ENCODE measurements at places on chromosomes 5 and 9.

GRCh38 chr5:151810449-151810848, 38.7 kb downstream of the G3BP1 start:
- no peak for DNase-seq

DNA sequence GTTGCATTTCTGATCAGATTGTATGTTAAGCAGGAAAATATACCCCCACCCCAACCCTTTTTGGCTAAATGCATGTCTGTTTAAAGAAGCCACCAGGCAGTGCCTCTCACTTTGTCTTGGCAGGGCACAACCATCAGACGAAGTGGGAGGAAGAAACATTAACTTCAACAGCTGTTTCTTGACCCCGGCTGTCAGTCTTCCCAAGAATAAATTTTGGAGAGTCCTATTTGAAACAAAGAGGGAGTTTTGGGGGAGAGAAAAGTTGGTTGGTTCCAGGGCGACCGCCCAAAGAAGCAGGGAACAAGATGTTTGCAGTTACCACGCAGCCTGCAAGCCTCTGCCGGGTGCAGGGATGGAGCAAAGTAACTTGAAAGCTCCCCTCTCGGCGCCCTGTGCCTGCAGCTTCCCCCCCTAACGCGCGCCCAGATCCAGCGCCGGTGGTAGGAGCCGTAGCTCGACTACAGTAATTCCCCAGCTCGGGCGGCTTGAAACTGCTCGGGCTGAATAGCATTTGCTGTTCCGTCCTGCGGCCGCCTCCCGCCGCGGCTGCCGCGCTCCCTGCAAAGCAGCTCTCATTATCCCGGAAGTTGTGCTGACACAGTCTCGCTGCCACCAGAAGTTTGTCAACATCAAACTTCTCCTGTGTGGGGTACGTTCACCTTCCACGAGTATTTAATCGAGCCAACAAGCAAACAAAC, 100.7 kb upstream of the SSBP2 start:
- DNase-seq: peak; percentile 90

- DNase-seq: no peak
Measured at GRCh38 chr5:113203916-113204315, 227.3 kb downstream of the DCP2 start.

DNA sequence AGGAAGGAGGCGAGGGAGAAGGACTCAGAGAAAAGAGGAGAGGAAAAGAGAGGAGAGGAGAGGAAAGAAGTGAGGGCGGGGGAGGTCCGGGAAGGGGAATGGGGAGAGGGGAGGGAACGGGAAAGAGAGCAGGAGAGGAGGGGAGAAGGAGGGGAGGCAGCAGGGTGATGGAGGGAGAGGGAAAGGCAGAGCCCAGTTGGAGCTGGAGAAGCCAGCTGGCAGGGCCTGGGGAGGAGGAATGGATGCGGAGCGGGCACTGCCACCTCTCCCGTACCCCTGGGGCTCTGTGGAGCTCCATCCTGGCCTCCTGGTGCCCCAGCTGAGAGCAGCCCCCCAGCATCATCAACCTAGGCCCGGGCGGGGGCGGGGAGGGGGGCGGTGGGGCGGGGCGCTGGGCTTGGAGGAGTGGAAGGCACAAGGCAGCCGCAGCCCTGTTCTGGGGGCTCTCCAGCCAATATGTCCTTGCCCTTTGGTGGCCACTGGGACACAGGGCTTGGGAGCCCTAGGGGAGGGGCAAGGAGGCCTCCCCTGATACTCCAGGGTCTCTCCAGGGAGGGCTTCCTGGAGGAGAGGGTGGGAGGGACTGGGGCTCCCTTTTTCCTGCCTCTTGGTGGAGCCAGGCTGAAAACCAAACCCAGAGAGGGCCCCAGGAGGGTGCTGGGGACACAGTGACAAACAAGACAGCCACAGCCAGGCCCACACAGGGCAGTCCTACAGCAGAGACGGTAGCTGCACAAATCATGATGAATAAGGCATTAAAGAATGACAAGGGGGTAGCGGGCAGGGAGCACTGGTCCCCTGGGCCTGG, 123.7 kb downstream of the C9orf50 start:
- no peak for DNase-seq

DNA sequence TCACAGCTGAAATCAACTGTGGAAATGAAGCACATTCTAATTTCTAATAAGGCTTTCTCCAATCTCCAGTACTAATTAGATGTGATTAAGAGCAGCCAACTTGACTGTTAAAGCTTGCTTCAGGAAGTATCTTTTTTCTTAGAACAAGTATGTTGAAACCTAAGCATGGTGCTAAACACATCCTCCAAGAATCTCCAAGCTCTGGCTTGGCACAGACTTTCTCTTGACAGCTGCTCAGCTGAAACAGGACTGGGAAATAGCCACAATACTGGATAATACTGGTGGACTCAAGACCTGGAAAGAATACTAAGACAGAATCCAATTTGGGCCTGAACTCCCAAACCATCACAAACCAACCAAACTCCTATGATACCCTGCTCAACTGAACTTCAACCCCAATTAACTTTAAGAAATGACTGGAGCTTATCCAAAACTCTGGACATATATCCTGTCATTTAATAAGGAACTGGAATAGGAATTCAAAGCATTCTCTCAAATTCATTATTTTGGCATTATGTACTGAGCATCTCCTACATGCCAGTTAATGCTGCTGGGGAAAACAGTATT, 16.2 kb downstream of the PRKAA1 start:
- DNase-seq: peak; percentile 52

GRCh38 chr9:10168241-10168640, 444.6 kb downstream of the PTPRD start:
- DNase-seq: no peak

DNA sequence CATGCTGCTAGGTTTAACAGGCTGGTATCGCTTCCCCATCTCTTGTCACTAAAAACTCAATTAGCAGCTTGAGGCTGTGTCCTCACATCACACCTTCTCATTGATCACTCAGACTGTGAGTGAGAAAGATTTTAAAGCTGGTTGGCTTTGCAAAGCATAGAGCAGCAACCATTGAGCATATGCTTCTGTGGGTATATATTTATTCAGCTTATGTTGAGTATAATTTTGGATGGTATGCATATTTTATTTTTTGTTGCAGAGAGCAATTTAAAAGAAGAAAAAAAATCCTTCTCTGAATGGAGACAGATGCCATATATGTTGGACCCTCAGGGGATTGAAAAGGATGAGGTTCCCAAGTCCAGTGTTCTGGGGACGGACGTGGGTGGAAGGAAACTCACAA, 162.6 kb downstream of the TRIM32 start:
- DNase-seq: no peak

GRCh38 chr5:43371821-43372220, 40.4 kb downstream of the CCL28 start:
- no peak for DNase-seq

- no peak for DNase-seq
Measured at GRCh38 chr9:93826209-93826608, 128.9 kb downstream of the BARX1 start.

- no peak for DNase-seq
Measured at GRCh38 chr9:127153501-127153900, 31.1 kb upstream of the ANGPTL2 start.

DNA sequence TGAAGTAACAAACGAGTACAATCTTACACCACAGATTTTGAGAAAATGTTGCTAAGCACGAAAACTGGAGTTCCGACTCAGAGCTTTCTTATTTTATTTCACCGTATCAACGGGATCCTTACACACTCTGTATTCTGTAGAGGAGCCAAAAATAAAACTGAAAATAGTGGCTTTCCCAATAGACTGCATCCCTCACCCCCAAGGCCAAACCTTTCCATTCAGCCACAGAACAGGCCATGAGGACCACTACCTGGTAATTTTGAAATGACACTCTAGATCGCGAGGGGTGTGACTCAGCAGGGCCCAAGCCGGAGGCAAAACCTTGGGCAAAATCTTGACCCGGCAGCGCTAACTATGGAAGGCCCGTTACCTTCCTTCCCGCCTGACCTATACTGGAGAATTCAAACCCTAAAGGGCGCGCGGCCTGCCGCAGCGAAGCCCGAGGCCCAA, 432 bp downstream of the HSPA9 start:
- no peak for DNase-seq

GRCh38 chr9:114166614-114167572, 11.6 kb downstream of the COL27A1 start:
- no peak for DNase-seq

- peak; percentile 30 for DNase-seq
Measured at GRCh38 chr9:87713278-87713987, 12.5 kb upstream of the CTSL start.

- no peak for DNase-seq
Measured at GRCh38 chr5:74618106-74618505, 22.4 kb downstream of the ENC1 start.

- no peak for DNase-seq
Measured at GRCh38 chr5:127440831-127441230, 76.6 kb upstream of the PRRC1 start.

DNA sequence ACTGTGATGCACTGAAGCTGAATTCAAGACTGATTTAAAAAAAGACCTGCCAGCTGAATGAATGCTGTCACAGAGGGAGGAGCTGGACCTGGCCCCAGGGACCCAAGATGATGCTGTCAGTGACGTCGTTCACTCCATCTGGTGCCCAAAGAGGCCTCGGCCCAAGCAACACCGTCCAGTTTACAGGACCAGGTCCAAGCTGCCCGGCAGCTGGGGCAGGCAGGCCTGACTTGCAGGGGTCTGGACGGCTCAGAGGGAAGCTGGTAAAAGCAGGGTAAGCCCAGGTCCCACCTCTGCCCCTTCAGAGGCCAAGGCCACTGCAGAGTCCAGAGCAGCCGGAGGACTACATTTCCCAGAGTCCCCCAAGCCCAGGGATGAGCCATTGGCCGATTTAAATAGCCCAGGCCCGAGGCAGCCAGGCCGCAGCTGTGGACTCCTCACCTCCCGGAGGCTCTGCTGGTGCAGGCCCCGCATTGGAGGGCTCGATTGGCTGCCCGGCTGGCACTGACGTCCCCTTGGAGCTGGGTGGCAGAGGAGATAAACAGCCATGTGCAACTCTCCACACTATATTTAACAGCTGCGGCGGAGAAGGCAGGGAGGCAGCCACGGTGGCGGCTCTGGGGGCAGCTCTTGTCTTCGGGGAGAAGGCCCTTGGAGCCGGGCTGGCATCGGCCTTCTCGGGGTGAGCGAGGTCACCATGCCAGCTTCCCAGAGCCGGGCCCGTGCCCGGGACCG, at the start of gene PLPP7:
TSS of gene PLPP7 (plus strand) at position 423 of the 735 bp plus-strand sequence. CDS start at position 698, 275 bp downstream.
- no peak for DNase-seq

DNA sequence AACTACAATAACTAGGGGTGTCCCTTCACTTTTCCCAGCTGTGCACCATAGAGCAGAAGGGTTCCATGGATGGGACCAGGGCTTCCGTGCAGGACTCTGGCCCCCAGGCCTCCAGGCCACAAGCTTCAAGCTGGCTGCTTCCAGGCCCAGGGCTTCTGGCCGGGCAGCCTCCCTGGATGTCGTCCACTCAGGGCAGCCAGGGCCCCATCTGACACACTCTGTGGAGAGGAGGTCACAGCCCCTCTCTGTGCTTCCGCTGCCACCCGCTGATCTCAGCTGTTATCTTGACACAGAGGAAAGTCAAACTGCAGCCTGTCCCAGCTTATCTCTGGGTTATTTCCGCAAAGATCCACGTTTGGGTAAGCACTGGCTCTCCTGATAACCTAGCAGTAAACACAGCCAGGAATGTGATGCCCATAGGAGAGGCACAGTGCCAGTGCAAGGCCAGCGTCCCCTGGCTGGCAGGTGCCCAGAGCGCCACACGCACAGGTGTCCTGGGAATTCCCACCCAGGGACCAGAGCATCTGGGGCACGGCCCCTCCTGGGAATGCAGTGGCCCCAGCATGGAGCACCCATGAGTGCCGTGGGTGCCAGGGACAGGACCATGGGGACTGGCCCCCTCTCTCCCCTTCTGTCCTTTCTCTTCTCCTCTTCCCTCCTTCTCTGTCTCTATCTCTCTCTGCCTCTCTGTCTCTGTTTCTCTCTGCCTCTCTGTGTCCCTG, 15.6 kb upstream of the SLC6A19 start:
- DNase-seq: no peak

DNA sequence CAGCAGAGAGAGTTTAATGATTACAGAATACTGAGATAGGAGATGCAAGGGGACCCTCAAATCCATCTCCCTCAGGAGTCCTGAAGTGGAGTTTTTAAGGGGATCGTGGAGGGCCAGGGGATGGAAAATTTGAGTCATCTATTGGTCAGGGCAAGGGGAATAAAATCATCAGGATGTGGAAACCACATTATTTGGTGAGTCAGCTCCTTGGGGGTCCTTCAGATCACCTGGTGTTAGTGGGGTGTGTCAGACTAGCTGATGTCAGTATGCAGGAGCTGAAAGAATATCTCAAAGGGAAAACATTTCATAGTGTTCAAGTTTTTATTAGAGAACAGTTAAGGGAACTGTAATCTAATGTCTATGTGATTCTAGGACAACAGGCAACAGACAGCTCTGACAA, 183.0 kb upstream of the FTMT start:
- no peak for DNase-seq

DNA sequence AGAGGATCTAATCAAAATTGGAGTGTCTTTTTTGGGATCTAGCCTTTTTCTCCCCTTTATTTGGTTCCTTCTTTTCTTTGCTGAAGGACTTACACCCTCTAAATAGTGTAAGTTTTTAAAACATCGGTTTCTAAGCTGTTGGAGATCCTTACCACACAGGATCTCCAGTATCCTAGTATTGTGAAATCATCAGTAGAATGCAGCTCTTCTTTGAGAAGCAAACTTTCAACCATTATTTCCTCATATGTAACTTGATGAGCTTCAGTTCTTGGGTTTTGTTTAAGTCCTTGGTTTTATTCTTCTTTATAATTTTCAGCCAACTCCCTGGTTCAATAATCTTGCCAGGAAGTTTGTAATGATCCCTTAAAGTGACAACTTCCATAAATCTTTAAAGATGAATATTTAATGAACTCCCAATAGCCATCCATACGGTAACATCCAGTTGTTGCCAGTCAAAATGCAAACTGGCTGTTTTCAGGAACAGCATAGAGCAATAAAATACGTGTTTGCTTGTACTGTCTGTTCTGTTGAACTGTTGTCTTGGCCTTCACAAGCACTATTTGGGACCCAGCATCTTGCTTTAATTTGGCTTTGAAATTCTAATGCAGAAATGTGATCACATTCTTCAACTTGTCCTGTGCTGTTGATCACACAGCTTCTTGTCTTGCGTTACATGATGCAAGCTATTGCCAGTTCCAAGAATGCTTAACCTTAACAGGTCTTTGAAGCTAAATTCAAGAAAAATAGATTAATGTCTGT, 34.8 kb upstream of the TTC23L start:
- DNase-seq: no peak

GRCh38 chr9:79555474-79556089, 16.2 kb upstream of the TLE4 start:
- no peak for DNase-seq

DNA sequence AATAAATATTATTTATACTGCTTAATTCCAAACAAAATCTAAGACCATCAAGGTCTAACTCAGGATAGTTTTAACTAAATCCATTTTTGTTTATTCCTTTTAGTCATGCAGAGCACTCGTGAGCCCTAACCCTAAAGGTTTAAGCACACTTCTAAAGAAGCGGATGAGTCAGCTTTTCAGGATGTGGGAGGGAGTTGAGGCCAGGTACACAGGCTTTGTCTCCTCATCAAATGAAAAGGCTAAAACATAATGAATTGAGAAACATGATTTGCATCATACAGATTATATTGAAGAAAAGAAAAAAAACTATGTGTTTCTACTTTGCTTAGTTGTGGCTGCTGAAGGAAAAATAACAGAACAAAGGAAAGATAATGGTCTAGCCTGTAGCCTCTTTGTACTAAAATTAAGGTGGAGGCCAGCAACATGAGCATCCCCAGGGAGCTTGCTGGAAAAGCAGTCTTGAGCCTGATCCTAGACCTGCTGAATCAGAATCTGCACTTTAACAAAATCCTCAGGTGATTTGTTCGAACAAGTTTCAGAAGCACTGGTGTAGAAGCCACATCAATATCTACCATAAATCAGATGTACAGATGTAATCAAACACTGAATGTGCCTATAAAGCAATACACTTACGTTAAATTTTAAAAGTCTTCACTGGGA, 21.1 kb upstream of the ISCA1 start:
- no peak for DNase-seq
